ENCODE measurements at places on chromosomes 6 and 20.

- no peak for DNase-seq
These were observed 173.5 kb downstream of the SLC35F1 start for GRCh38 chr6:118080547-118080946.

DNA sequence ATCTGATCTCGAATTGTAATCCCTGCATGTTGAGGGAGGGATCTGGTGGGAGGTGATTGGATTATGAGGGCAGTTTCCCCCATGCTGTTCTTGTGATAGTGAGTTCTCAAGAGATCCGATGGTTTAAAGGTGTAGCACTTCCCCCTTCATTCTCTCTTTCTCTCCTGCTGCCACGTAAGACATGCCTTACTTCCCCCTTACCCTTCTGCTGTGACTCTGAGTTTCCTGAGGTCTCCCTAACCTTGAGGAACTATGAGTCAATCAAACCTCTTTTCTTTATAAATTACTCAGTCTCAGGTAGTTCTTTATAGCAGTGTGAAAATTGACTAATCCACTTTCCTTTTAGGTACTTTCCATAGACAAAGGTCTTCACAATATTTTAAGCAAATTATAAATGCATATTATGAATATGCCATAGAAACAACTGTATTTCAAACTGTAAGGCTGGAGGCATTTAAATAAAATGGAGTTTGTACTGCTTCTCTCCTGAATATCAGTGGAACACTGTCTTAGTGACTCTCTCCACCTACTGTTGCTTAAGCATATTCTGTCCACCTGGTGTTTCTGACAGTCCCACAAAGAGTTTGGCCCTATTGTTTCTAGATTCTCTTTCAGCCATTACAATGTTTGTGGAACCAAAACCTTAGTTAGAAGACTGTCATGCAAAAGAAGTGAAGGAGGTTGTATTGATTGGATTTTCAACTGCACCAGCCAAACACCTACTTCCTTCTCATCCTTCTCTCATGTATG is 24.3 kb upstream of the IL17A start:
- no peak for DNase-seq

GRCh38 chr20:38830356-38830755 is 24.9 kb downstream of the PPP1R16B start:
- no peak for DNase-seq

- no peak for DNase-seq
These were observed 61.4 kb upstream of the IL20RA start for GRCh38 chr6:137106183-137106582.

DNA sequence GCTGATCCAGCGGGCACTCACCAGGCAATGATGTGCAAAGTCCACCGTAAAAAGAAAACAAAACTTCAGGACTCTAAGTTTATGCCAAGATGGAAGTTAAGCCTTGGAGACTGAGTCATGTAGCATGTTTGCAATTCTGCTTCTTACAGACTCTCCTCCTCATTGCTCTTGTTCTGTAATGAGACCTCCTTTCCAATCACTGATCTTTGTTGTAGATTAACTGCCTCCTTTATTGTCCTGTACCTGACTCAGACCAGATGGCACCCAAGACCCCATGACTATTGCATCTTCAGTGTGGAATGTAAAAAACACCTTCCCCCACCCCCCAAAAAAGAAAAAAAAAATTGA is 11.2 kb downstream of the NEU1 start:
- no peak for DNase-seq

GRCh38 chr20:801678-802077 is 31.8 kb upstream of the FAM110A start:
- DNase-seq: no peak

DNA sequence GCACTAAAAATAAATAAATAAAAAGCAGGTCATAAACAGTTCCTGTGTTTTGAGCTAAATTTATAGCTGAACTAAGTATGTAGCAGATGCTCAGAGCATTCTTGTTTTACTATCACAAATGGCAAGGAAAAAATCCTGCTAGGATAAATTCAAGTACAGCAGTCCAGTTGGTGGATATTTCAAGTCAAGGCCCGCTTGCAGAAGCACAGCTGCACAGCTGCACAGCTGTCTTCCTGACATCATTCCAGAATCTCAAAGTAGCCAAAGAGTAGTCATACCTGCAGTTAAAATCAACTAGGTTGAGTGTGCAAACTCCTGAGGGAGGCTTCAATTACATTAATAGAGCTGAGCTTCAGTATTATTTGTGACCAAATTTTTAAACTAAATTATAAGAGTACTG is 297.7 kb upstream of the MANEA start:
- no peak for DNase-seq

- DNase-seq: no peak
These were observed 331.6 kb upstream of the NT5E start for GRCh38 chr6:85118233-85118632.

DNA sequence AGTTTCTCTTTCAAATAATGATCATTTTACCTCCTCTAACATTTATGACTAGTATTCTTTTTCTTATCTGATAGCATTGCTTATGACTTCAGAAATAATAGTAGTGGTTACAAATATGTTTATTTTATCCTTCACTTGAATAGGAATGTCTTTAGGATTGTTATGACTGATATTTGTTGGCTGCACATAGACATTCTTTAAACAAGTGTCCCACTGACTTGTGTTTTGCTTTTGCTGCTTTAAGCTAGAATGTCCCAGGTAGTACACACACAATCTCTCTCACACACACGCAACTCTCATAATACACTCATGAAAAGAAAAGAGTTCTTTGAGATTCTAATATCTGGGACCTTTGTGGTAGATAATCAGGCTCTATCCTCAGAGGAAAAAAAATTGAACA is 21.6 kb downstream of the KIAA1586 start:
- DNase-seq: no peak

Measured in GDM1 (cell line).